ENCODE measurements at places on chromosomes 5 and 9. TPM values are rescaled to one million over a fixed set of nuclear protein-coding genes. Genes with fewer than 3 reads are reported as not detected.

The FOXD4 gene
- not detected for total RNA-seq

The BTNL3 gene
- not detected for total RNA-seq

The CD180 gene
- not detected for total RNA-seq

The CDKN2A gene
- 4.9 TPM for total RNA-seq

The CMYA5 gene
- not detected for total RNA-seq

The GFI1B gene
- not detected for total RNA-seq

The OLFM1 gene
- 2.0 TPM for total RNA-seq

The PTPDC1 gene
- total RNA-seq: 7.1 TPM

The LECT2 gene
- total RNA-seq: not detected

The WDR41 gene
- total RNA-seq: 104 TPM

The PSAT1 gene
- 31.2 TPM for total RNA-seq

The SNCB gene
- total RNA-seq: not detected

The IL33 gene
- total RNA-seq: 78.3 TPM

The NTRK2 gene
- total RNA-seq: 0.30 TPM

The C8G gene
- not detected for total RNA-seq

The NCS1 gene
- 28.1 TPM for total RNA-seq

The SPATA31C1 gene
- total RNA-seq: not detected

The LHX3 gene
- total RNA-seq: not detected

The ZNF658 gene
- total RNA-seq: 5.3 TPM

The PRR16 gene
- total RNA-seq: 0.32 TPM

The THOC3 gene
- 116 TPM for total RNA-seq

The SGCD gene
- under 0.01 TPM for total RNA-seq

The INSL6 gene
- not detected for total RNA-seq

The MYMK gene
- not detected for total RNA-seq

The HEMGN gene
- total RNA-seq: not detected

The CREB3 gene
- 64.9 TPM for total RNA-seq

The CNTNAP3 gene
- total RNA-seq: 13.0 TPM

The FAM221B gene
- total RNA-seq: not detected

The KIF4B gene
- 0.30 TPM for total RNA-seq

The SPINK6 gene
- not detected for total RNA-seq

The STK32A gene
- not detected for total RNA-seq

The PELO gene
- 16.7 TPM for total RNA-seq

The MEF2C gene
- 18.5 TPM for total RNA-seq

The APBA1 gene
- total RNA-seq: 1.6 TPM

The ENTPD8 gene
- not detected for total RNA-seq

The C1QTNF2 gene
- total RNA-seq: not detected

The EGFLAM gene
- 1.9 TPM for total RNA-seq

The PCDHB15 gene
- 0.32 TPM for total RNA-seq

The CTSV gene
- 1.6 TPM for total RNA-seq

The ZNF608 gene
- 12.2 TPM for total RNA-seq

The SIT1 gene
- not detected for total RNA-seq

The ADRA1B gene
- total RNA-seq: not detected

Data from epithelial cell of umbilical artery (primary cell).